Cardiac septum (tissue), 1 donor: ENCODE measurements at places on chromosomes 5 and 9. TPM values are rescaled to one million over a fixed set of nuclear protein-coding genes. Genes with fewer than 3 reads are reported as not detected.

DNA sequence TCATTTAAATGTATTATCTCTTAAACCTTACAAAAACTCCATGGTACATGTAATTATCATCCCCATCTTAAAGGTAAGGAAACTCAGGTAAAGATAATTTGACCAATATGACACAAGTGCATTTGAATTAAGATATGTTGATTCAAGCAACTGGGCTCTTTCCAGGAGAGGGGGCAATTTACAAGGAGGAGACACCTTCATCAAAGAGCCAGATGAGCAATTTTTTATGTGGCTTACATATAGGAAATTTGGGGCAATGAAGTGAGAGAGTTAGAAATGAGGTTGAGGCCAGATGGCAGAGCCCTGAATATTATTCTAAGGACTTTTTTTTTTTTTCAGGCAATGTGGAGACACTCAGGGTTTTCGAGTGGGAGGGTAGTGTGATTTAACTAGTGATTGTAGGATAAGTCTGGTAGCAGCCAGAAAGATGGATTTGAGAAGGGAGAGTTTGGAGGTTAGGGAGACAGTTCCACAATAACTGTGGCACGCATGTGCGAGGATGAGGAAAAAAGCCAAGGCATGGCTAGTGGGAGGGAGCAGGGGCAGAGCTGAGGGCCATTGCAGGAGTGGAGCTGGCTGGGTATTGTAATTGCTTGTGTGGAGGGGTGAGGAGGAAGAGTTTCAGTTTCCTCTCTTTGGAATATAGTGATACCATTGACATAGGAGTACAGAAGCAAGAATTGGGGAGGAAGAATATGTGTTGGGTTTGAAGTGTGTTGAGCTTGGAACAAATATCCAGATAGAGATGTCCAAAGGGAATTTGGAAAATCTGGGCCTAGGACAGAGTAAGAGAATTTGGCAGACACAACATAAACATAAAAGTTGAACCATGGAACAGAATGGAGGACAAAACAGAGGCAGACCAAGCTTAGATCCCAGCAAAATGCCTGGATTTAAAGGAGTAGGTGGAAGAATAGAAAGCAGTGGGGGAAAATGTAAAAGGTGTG lies 72.0 kb downstream of the ACTBL2 start:
- no peak for DNase-seq

DNA sequence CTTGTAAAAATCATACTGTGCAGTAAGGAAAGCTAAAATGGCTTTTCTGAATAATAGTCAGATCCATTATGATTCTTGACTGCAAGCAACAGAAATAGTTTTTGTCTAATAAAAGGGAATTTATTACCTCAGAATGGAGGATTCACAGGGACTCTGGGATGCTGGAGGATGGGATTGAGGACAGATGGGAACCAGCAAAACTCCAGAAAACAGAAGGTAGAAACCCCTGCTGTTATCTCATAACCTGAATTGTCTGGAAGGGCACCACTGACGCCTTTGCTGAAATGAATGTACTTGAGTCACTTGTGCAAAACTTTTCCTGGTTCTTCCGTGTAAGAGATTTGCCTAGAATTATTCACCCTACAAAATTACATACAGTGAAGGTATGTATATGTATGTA lies 58.6 kb upstream of the DMAC1 start:
- DNase-seq: no peak

- no peak for DNase-seq
These were observed 191.7 kb downstream of the DRD1 start for GRCh38 chr5:175252234-175252805.

The OR1Q1 gene
- total RNA-seq: not detected

The SEMA6A gene
- total RNA-seq: 4.5 TPM

DNA sequence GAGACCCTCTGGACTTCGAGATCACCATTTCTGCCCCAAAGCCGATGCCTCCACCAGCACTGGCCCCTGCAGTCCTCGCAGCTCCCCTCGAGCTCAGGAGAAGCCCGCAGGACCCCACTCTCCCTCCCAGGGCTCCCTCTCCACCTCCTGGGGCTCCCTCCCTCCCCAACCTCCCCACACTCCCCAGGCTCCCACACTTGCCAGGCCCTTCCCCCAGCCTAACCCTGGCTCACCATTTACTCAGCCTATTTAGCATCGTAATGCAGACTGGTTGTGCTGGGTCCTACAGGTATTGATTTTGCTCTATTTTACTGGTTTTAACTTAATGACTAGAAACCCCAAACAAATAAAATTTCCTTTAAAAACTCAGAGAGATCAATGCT lies 23.7 kb upstream of the TMEM250 start:
- DNase-seq: no peak

The IRX2 gene
- 3.2 TPM for total RNA-seq

- DNase-seq: no peak
These were observed 979.1 kb upstream of the CTNND2 start for GRCh38 chr5:12883395-12883794.
